ENCODE measurements at places on chromosomes 12 and 14.
A peak's percentile ranks its signal among the peaks of the same experiment; 100 is the strongest.

DNA sequence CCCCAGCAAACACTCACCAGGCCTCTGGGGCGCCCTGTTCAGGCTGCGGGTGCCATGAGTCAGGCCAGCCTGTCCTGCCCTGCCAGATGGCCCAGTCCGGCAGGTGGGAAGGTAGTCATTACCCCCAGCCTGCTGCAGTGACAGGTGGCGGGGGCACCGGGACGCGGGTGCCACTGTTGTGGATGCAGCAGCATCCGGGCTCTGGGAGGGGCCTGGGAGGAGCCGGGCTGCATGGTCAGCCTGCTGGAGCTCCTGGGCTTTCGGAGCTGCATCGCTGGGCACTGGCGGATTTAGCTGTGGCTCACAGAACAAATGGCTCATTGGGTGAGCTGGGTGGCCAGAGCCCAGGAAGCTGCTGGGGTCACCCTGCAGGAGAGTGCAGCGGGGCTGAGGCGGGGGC is 13.5 kb downstream of the CEP170B start:
- no peak for DNase-seq

- DNase-seq: no peak
Measured at GRCh38 chr14:86639146-86639545, 1109.2 kb downstream of the FLRT2 start.

- no peak for DNase-seq
Measured at GRCh38 chr12:27488479-27488878, 35.5 kb upstream of the PPFIBP1 start.

DNA sequence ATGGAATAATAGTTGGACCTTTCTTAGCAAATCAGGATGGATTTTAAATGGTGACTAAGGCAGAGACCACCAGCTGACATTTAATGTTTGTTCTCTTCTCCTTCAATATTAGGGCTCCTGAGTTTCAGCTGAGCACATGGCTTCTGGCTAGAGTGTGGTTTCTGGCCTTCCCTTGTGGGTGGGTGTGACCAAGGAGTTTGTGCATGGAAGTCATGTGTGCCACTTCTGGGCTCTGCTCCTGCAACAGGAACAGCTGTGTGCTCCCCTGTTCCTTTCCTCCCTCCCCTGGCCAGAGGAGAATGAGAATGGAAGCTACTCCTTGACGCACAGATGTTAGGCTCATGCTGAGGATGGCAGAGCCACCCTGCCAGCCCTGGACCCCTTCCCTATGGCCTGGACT is 44.2 kb downstream of the CCDC175 start:
- no peak for DNase-seq

DNA sequence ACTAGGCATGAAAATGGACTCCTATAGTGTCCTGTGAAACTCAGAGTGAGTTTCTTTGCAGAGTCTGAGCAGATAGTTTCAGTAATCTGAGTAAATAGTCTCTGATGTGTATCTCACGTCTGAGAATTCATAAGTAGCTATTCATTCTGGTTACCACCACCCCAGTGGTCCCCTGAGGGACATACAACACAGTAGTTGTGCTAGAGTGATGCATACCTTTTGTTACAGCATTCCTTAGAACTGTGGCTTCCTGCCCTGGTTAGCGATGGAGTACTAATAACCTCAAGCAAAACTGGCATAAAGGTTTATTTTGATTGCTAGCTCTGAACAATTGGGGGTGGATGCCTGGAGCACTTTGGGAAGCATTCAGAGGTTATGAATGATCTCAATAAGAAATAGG is 114.7 kb downstream of the DAAM1 start:
- no peak for DNase-seq

GRCh38 chr12:115456946-115457689 is 773.1 kb upstream of the TBX3 start:
- DNase-seq: no peak

- no peak for DNase-seq
Measured at GRCh38 chr12:26748412-26748740, 84.6 kb downstream of the ITPR2 start.

GRCh38 chr12:70240673-70241072 is 2.6 kb upstream of the CNOT2 start:
- no peak for DNase-seq

- DNase-seq: no peak
Measured at GRCh38 chr12:46387670-46388069, 15.1 kb upstream of the SLC38A2 start.

- no peak for DNase-seq
Measured at GRCh38 chr14:87874676-87875075, 118.3 kb downstream of the GALC start.

GRCh38 chr14:60986500-60986899 is 5.5 kb downstream of the SLC38A6 start:
- no peak for DNase-seq

- no peak for DNase-seq
Measured at GRCh38 chr14:68312884-68313610, 479.8 kb downstream of the ZFP36L1 start.

DNA sequence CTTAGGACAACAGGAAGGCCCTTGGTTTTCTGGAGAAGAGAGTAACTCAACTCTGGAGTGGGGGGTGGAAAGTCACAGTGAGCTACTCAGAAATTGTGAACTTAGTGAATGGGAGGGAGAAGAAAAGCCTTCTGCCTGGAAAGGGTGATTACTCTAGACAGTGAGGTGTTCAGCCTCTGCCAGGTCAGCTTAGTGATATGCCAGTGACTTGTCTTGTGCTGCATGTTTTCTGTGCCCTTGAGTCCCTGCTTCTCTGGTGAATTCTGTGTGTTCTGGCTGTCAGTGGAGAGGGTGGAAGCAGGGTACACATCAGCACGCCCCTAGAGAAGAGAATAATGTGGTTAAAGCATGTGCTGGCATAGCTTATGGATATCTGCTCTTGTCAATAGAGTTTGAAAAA is 13.4 kb downstream of the ATP23 start:
- DNase-seq: no peak

DNA sequence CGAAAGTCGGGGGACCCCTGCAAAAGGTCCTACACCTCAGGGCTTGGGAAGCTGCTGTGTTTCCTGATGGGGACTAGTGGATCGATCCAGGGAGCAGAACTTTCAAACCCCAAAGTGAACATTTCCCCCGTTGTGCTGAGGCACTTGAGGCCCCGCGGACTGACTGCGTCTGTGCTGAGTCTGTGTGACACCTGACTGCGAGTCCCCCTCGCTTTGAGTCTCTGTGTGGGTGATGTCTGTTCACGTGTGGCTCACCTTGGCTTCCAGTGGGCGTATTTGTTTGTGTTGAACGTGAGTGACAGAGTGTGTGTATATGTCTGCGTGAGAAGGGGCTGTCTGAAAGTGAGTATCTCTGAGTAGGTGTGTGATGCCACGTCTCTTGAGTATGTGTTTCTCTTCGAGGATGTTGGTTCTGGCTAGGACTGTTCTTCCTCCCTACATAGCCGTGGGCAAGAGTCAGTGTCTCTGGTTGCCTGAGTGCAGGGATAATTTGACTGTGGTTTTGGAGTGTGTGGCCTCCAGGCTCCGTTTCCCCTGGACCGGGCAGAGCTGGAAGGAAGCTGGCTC is 1.3 kb downstream of the TEAD4 start:
- peak; percentile 36 for DNase-seq

DNA sequence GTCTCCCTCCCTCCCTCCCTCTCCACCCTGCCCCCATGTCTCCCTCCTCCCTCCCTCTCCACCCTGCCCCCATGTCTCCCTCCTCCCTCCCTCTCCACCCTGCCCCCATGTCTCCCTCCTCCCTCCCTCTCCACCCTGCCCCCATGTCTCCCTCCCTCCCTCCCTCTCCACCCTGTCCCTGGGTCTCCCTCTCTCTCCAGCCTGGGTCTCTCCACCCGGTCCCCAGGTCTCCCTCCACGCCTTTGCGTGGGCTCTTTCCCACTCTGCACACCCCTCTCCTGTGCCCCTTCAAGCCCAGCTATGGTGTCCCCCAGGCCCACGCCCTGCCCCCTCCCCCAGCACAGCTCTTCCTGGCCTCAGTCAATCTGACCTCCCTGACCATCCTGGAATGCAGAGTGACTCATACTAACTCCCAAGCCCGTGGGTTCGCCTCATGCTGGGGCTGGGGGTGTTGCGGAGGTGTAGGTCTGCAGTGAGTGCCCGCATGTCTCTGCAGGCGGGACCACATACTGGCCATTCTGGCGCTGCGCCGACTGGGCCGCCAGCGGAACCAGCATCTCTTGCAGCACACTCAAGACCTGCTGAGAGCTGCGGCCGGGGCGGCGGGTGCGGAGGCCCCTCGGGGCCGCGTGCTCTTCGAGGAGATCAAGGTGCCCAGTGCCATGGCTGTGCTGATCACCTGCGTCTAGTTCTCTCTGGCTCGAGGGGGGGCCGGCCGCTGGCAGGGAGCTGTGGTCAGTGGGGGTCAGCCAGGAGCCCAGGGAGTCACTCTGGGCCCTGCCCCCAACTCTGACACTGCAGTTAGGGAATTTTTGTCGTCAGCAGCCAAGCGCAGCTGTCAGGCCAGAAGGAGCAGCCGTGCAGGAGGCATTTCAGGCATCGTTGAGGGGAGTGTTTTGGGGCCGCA is 13.5 kb upstream of the TNFAIP2 start:
- DNase-seq: peak; percentile 77

- no peak for DNase-seq
Measured at GRCh38 chr12:60059180-60059579, 463.4 kb downstream of the SLC16A7 start.

GRCh38 chr12:21521541-21521940 is 4.6 kb upstream of the SPX start:
- DNase-seq: no peak

All from MG63 (cell line).